ENCODE measurements at places on chromosomes 4 and X.
A peak's percentile ranks its signal among the peaks of the same experiment; 100 is the strongest.

GRCh38 chr4:184238072-184238745 lies 20.5 kb upstream of the ENPP6 start:
- DNase-seq, result no peak

DNA sequence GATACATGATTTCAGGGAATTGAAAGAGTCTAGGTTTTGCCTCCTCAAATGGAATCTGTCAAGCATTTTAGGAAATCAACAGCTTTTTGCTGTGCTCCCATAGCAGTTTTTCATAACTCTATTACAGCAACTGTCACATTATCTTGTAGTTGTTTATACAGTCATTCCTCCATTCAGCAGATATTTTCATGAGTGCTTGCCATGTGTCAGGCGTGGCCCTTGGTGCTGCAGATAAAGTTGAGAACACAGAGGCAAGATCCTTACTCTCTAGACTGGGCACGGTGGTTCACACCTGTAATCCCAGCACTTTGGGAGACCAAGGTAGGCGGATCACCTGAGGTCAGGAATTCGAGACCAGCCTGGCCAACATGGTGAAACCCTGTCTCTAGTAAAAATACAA lies 67.3 kb downstream of the MCUB start:
- DNase-seq, result no peak

DNA sequence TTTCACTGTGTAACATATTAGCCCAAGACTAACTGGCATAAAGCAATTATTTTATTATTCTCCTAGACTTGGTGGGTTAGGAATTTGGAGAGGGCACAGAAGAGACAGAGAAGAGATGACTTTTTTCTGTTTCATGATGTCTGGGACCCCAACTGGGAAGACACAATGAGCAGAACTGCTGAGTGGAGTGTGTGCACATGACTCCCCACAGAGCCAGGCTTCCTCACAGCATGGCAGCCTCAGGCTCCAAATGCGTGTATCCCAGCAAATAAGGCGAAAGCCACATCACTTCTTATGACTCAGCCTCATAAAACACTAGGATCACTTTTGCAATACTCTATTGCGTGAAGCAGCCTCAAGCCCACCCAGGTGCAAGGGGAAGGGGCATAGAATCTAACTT lies 68.4 kb downstream of the MFAP3L start:
- no peak for DNase-seq

DNA sequence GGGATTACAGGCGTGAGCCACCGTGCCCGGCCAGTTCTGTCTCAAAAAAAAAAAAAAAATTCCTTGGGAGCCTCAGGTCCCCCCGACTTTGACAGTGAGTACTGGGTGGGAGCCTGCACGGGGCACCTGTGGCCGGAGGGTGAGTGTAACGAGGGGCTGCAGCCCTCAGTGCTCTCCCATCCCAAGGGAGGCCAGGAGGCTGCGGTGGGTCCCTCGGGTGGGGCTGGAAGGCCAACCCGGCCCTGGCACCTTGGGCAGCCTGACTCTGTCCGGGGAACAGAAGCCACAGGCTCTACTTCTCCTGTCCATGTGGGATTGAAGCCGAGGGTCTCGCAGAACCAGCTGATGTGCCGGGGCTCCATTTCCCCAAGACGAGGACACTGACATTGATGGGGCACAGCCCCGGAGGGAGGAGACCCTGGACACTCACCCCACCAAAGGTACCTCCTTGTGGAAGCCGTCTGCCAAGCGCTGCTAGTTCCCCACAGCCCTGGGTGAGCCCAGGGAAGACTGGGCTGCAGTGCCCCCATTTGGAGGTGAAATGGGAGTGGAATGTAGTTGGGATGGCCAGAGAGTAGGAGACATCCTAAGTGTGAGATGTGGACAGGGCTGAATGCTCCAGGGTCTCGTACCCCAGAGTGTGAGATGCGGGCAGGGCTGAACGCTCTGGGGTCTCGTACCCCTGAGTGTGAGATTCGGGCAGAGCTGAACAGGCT lies 2.3 kb upstream of the SLC26A1 start:
- DNase-seq, result no peak

- DNase-seq, result no peak
Observed at GRCh38 chrX:17104433-17104832, 158.0 kb downstream of the REPS2 start.

DNA sequence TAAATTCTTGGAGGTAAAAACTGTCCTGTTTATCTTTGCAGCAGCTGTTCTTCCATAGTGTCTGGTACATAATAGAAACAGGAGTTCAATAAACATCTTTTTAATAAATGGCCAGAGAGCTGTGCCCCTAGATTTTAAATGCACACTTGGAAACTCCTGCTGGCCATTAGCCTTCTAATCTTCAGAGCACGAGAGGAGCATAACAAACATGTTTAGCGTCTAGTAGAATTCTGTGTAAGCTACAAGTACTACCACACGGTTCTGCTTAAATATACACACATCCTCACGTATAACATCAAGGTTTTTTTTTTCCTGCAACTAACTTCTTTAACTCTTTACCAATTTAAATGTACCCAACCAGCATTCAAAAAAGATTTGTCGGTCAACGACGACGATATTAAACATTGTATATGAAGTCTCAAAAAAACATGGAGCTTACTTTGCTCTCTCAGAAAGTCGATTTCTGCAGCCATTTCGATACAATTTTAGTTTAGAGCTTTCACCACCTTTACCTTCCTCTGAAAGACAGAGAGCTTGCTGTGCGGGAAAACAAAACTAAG lies 628 bp downstream of the SCLT1 start:
- DNase-seq, result no peak

DNA sequence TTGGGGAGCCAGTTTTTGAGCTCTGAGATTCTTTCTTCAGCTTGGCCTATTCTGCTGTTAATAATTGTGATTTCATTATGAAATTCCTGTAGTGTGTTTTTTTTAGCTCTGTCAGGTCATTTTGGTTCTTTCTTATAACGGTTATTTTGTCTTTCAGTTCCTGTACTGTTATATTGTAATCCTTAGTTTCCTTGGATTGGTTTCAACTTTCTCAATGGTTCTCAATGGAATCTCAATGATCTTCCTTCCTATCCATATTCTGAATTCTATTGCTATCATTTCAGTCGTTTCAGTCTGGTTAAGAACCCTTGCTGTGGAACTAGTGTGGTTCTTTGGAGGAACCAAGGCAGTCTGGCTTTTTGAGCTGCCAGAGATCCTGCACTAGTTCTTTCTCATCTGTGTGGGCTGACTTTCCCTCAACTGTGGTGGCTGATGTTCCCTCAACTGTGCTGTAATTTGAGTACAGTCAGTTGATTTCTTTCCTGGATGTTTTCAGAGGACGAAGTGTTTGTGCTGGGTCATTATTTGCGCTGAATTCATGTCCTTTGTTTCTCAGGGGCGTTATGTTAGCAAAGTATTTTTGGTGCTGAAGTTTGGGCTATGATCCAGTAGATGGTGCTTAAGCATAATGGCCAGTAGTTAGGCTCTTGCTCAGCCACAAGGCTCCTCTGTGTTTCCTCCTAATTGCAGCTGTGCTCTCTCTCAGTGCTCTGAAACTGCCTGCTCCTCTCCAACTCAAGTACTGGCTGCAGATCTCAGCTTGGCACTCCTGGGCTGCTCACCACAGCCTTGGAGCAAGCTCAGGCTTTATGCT lies 27.5 kb downstream of the ENPEP start:
- DNase-seq, result no peak

DNA sequence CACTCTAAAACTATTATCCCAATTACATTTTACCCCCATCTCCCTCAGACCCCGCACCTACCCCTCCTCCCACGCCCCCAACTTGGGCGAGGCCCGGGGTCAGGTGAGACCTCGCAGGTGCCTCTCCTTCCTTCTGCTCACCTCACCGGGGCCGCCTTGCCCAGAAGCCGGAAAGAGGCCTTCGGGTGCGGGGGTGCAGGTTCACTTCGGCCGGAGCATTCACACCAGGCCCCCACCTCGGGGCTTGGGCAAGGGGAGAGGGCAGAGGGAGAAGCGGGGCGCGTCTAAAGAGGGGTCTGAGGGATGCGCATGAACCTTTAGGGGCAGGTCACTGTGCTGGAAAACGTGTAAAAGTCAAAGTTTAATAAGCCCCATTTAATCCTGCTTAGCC lies 427 bp downstream of the ZNF182 start:
- peak; percentile 17 for DNase-seq

DNA sequence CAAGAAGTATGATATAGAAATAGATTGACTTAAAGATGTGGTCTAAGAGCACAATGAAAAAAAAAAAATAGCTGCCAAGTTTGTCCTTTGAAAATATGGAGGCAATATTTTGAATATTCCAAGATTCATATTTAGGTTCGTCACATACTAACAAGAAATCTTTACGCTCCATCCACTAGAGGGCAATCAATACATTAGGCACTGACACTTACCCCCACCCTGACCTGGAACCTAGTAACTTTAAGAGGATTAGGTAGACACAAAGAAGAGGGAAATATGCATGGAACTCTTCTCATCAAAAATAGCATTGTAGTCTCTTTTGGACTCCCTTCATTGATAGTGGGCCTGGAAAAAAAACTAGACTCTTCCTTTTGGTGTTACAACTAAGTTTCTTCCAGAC lies 1108.1 kb downstream of the PCDH19 start:
- DNase-seq, result no peak

GRCh38 chr4:75211422-75211821 lies 278.5 kb downstream of the PARM1 start:
- no peak for DNase-seq

- no peak for DNase-seq
Observed at GRCh38 chrX:74498924-74499323, 77.6 kb downstream of the SLC16A2 start.

GRCh38 chr4:166363198-166363597 lies 490.2 kb downstream of the TLL1 start:
- DNase-seq, result no peak

- no peak for DNase-seq
Observed at GRCh38 chr4:150160473-150160872, 82.2 kb downstream of the DCLK2 start.

DNA sequence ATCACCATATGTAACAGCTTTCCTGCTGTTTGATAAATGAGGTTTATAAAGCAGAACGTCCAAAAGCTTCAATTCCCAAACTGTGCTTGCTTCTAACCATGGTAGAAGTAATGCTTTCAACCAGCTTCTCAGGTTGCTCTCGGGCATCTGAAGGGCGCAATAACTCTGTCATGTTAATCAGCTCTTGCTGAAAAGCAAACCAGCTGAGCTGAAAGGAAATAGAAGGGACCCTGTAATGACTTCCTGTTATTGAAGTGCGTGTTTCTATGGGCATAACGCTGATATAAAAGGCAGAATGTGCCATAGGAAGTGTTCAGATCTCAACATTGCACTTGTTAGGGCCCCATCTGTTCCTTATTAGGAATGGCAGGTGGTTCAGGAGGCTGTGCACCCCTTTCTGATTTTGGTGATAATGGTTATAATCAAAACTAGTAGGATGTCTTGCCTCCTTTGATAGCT lies 21.2 kb downstream of the HERC3 start:
- peak; percentile 84 for DNase-seq

GRCh38 chr4:141797966-141798365 lies 161.6 kb downstream of the IL15 start:
- DNase-seq, result no peak

DNA sequence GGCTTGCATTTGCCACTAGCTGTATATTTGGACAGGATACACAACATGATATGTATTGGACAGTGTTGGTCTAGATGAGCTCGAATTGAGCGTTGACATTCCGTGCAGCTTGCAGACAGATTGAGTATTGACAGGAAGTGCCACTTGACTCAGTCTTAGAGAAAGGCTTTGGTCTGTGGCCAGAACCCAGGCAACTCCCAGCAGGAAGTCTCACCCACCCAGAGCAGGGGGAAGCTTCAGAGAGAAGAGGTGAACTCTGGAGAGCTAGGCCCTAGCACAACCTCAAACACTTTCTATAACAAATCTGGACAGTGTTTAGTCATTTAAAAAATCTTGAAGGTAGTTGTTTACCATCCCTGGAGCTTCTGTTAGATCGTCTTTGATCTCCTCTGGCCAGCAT lies 280.5 kb downstream of the FBXW7 start:
- DNase-seq, result peak; percentile 54

GRCh38 chr4:39078829-39079228 lies 16.8 kb downstream of the KLHL5 start:
- DNase-seq, result no peak

- DNase-seq, result no peak
Observed at GRCh38 chr4:74884266-74884665, 48.6 kb upstream of the PARM1 start.

DNA sequence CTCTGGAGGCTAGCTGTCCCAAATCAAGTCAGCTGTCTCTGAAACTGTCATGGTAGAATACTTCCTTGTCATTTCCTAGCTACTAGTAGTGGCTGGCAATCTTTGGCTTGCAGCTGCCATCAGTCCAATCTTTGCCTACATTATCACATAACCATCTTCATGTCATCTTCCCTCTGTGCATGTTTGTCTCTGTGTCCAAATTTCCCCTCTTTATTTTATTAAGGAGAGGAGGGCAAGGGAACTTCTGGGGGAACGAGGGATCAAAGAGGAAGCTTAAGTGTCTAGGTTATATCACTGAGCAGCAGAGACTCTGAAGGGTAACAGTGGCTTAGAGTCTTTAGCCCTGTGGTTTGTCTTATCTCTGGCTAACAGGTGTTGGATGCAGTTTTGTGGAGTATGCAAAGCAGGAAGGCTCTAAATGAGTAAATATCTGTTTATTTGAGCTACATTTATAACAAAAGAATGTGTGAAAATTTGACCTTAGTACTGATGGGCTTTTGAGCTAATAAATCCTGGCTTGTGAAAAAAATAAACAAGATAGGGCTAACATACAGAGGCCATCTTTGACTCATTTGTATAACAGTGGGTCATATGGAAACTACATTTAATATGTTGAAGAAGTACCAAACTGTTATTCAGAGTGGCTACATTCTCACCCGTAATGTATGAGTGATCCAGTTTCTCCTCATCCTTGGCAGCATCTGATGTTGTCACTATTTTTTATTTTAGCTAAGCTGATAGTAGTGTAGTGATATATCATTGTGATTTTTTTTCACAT lies 49.4 kb upstream of the ENOX2 start:
- DNase-seq, result no peak

- DNase-seq, result no peak
Observed at GRCh38 chr4:54727346-54727745, 69.6 kb downstream of the KIT start.

DNA sequence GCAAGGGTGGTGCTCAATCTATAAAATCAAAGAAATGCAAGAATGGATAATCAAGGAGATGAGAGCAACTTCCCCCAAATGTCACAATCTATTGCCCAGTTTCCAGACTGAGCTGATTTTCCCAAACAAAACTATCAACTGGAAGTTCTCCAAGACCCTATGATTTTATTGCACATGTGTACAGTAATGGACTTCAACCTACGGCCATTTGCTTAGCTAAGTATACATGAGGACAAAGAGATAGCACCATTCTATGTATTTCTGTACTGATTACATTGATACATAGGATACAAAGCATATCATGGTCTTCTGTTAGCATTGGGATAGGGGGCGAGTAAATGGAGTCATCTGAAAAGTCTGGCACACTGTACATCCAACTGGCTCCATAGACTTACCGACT lies 407.8 kb downstream of the GABRG1 start:
- no peak for DNase-seq

DNA sequence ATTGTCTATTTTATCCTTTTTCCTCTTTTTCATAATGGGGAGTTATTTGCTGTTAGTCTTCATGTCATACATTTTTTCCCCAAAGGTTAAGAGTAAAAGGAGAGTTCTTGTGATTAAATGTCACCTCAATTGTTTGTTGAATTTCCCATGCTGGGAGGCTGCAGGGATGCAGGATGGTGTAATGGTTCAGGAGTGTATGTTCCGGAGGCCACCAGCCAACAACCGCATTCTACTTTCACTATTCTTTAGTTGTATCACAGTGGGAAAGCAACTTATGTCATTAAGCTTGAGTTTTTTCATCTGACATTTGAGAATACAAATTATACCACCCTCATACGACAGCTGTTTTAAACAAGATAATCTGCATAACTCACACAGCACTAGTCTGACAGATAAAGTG lies 15.4 kb downstream of the AFP start:
- DNase-seq, result no peak

GRCh38 chr4:90099812-90100211 lies 27.4 kb upstream of the CCSER1 start:
- DNase-seq, result no peak

All from CD4-positive, alpha-beta memory T cell (primary cell).